Fibroblast of lung (primary cell): ENCODE measurements at places on chromosomes 4 and X. TPM values are rescaled to one million over a fixed set of nuclear protein-coding genes. Genes with fewer than 3 reads are reported as not detected.

GC gene
- not detected in 2 replicates for total RNA-seq

SCD5 gene
- 10.5 and 11.4 TPM in 2 replicates for total RNA-seq

MAGEB1 gene
- not detected in 2 replicates for total RNA-seq

ANAPC10 gene
- total RNA-seq: 27.2 and 28.1 TPM in 2 replicates

NPY2R gene
- total RNA-seq: not detected in 2 replicates

GATA1 gene
- total RNA-seq: not detected in 2 replicates

SYTL5 gene
- total RNA-seq: under 0.01 and 1.5 TPM in 2 replicates

SEPSECS gene
- total RNA-seq: 9.2 and 12.4 TPM in 2 replicates

NKX3-2 gene
- total RNA-seq: 0.26 and 1.3 TPM in 2 replicates

FNIP2 gene
- total RNA-seq: 16.7 and 36.8 TPM in 2 replicates

SUPT20HL2 gene
- total RNA-seq: not detected in 2 replicates

MAP9 gene
- 10.3 and 12.6 TPM in 2 replicates for total RNA-seq

TLR10 gene
- not detected in 2 replicates for total RNA-seq

JADE3 gene
- total RNA-seq: 4.1 and 5.3 TPM in 2 replicates

PNMA3 gene
- 0.26 and 0.33 TPM in 2 replicates for total RNA-seq

SLIT2 gene
- 12.6 and 21.1 TPM in 2 replicates for total RNA-seq

OPHN1 gene
- 8.3 and 8.5 TPM in 2 replicates for total RNA-seq

MOB1B gene
- 11.3 and 17.5 TPM in 2 replicates for total RNA-seq

H2BW2 gene
- not detected in 2 replicates for total RNA-seq

ELF4 gene
- 5.9 and 9.9 TPM in 2 replicates for total RNA-seq

CCDC158 gene
- total RNA-seq: 1.3 and 1.5 TPM in 2 replicates

ARHGAP10 gene
- 29.5 and 35.8 TPM in 2 replicates for total RNA-seq

CLDN22 gene
- under 0.01 TPM in 1 of 2 replicates, not detected in the other for total RNA-seq

TMEM156 gene
- total RNA-seq: 0.17 and 0.26 TPM in 2 replicates

KLHL2 gene
- 23.1 and 26.1 TPM in 2 replicates for total RNA-seq

NDUFA1 gene
- 80.4 and 88.0 TPM in 2 replicates for total RNA-seq

FGG gene
- total RNA-seq: not detected in 2 replicates

ART3 gene
- not detected in 2 replicates for total RNA-seq

ZFP42 gene
- 0.26 and 0.33 TPM in 2 replicates for total RNA-seq

CXCL3 gene
- 1.3 and 2.5 TPM in 2 replicates for total RNA-seq

IL1RAPL1 gene
- 0.26 and 2.8 TPM in 2 replicates for total RNA-seq

SMARCA1 gene
- 47.5 and 53.3 TPM in 2 replicates for total RNA-seq

S100P gene
- not detected in 2 replicates for total RNA-seq

CHIC2 gene
- total RNA-seq: 48.8 and 52.0 TPM in 2 replicates
